ENCODE measurements at places on chromosomes 6 and 20.
A peak's percentile ranks its signal among the peaks of the same experiment; 100 is the strongest.

GRCh38 chr6:45586216-45587171 lies 208.8 kb upstream of the SUPT3H start:
- DNase-seq = no peak

DNA sequence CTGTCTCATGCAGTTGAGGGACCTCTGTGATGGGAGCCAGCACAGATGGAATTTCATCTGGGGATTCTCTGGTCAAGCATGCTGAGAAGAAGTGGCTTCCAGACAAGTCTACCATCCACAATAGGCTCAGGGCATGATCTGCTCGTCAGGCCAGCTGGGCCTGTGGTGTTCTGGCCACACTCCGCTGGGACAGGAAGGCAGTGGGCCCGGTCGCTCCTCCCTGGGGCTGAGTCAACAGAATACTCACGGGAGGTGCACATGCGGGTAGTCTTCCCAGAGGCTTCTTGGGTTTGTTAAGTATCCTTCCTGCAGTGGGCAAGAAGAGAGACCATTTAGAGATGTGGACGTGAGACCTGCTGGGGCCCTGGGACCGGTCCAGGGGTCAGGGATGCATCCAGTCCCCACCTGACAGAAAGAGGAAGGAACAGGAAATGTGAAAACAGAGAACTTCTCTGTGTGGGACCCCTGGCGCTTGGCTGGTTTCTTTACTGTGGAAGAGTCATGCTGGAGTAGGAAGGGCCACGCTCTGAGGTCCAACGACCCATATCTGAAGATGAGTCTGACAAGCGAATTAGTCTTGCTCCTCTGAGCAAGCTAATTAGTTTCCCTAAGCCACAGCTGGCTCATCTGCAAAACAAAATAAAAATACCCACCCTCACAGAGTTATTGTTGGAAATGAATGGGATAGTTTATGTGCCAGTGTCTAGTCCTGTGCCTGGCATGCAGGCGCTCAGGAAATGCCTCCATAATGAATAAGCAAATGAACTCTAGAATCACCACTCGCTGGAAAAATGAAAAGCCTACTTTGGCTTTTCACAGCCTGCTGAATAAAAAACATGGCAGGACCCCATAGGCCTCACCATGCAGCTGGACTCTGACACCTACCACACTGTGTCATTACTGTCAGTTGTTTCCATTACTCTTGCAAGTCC lies 67.3 kb downstream of the TRAM2 start:
- no peak for DNase-seq

GRCh38 chr6:44522871-44523270 lies 135.4 kb downstream of the CDC5L start:
- no peak for DNase-seq

DNA sequence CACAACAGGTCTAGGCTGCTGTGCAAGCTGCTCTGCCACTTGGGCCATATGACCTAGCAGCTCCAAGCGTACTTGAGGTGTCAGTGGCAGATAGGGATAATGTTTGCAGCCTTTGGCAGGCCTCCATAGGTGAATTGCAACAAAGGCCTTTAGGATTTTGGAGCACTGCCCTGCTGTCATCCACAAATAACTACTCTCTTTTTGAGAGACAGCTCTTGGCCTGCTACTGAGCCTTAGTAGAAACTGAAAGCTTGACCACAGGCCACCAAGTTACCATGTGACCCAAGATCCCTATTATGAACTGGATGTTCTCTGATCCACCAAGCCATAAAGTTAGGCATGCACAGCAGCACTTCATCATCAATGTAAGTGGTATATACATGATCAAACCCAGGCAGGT lies 29.9 kb downstream of the FBXO30 start:
- DNase-seq = no peak

- DNase-seq = no peak
These were observed 647.9 kb upstream of the AGPAT4 start for GRCh38 chr6:161921602-161922395.

DNA sequence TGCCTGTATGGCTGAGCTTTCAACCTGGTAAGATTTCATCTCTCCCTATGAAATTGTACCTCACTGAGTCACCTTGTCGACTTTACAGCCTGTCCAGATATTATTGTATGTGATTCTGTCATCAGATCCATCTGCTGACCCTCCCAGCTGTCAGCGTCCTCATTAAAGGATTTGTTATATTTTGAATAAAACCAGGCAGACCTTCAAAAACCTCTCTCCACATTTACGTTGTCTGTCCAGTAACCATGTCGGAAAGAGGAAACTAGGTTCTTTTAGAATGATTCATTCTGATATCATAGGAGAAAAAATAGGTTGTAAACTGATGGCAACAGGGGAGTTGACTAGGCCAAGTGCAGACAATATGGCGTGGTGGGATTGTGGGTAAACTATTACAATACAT lies 38.5 kb downstream of the TSPYL4 start:
- DNase-seq = no peak

DNA sequence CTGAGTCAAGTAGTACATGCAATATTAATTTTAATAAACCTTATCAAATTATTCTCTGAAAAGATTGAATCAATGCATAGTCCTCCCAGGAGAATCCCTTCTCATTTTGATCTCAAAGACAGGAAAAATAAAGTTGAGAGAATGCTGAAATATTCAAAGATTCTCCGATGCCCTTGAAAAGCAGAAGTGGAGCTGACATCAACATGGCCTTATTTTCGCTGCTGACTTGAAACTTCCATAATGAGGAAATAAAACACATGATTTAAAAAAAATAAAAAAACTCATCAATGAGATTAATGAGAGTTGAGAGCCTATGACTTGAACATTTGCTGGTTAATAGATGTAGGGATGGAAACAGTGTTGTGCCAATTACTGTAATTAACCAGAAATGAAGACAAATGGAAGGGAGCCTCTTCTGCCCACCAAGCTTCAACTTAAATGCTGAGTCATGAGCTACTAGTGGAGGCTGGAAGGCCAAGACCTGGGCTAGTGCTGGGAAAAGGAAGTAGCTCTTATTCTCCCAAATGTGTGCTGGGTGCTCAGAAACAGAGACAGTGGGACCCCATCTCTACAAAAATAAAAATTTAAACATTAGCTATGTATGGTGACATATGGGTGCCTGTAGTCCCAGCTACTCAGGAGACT lies 139.9 kb downstream of the BFSP1 start:
- no peak for DNase-seq

DNA sequence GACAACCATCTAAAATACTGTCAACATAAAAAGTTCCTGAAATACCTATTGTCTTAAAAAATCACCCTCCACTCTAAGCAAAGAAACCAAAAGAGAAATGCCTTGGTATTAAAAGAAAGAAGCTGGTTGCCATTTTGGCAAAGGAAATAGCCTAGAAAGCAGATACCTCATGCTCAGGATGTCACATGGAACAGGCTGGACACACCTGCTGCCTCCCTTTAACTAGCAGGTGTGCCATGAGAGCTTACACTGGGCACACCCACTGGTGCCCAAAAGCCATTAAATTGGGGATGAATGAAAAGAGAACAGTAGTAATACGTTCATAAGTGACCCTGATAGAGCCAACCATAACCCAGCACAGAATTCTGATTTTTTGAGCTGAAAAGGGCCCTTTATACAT lies 1.5 kb downstream of the SLC23A2 start:
- no peak for DNase-seq

- DNase-seq = peak; percentile 82
These were observed 150.1 kb downstream of the DHX35 start for GRCh38 chr20:39112178-39112743.

- no peak for DNase-seq
These were observed 708 bp downstream of the WDR46 start for GRCh38 chr6:33288141-33288920.

- DNase-seq = no peak
These were observed 6.0 kb downstream of the PARD6B start for GRCh38 chr20:50737352-50737751.

DNA sequence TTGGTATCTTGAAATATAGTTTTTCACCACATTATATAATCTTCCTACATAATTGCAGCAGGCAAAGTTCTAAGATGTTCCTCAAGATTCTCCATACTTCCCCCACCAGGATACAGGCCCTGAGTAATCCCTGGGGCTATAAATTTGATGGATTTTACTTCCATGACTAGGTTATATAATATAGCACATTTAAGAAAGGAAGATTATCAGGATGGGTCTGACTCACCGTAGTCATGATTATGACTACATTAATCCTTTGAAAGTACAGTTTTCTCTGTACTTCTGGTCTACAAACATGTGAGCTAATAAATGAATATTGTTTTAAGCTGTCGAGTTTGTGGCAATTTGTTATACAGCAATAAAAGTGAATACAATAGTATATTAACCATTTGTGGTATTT lies 122.5 kb downstream of the MACROD2 start:
- DNase-seq = peak; percentile 65

DNA sequence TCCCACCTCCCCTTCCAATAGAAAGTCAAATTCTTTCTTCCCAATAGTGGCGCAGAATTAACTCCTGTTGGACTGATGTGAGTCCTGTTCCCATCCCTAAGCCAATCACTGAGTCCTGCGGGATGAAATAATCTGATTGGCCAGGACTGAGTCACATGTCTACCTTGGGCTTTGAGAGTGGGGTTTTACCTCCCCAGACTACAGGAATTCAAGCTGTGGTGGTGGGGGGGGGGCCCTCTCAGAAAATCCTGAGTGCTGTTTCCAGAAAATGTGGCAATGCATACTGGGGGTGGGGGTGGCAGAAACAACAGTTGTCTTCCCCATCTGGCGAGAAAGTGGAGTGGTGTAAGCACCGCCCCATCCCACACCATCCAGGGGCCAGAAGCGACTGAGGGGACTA lies 65.7 kb downstream of the CTCFL start:
- DNase-seq = no peak

DNA sequence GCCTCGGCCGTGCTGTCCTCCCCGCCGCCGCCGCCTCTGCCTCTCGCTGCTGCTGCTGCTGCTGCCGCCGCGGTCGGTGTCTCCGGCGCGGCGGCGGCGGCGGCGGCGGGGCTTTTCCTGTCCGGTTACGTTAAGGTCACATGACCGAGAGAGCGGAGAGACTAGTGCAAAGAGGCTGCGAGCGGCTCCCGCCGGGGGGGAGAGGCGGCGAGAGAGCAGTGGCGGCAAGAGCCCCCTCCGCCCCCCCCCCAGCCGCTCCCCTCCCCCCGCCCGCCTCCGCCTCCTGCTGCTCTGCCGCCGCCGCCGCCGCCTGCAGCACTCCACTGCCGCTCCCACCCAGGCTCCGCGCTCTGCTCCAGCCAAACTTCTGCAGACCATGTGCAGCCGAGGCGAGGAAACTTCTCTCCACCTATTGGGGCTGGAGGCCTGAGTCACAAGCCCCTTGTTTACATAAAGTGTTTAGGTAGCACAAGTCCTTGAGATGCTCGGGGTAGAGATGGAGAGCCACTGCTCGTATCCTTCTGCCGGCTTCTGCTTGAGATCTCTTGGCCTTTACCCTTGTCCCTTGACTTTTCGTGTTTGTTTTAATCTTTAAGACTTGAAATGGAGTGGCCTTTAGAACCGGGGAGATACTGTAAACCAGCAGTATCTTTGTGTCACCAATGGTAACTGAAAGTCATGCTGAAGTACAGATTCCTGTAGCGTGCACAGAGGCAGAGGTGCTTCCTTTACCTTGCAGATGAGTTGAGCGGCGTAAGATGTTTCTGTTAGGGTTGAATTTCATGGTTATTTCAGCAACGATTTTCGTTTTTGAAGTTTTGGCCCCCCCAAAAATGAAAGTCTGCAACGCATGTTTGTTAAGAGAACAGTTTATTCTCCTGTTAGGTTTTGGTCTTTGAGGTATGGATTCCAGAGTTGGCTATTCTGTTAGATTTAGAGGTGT lies at the start of gene ZBTB2:
ZBTB2 (minus strand) TSS at position 89 of the 943 bp plus-strand sequence. CDS start 17,922 bp downstream, outside the sequence.
- peak; percentile 28 for DNase-seq

GRCh38 chr20:60851826-60852704 lies 400.0 kb upstream of the CDH4 start:
- DNase-seq = no peak

GRCh38 chr6:117513778-117514365 lies 31.4 kb downstream of the DCBLD1 start:
- no peak for DNase-seq

DNA sequence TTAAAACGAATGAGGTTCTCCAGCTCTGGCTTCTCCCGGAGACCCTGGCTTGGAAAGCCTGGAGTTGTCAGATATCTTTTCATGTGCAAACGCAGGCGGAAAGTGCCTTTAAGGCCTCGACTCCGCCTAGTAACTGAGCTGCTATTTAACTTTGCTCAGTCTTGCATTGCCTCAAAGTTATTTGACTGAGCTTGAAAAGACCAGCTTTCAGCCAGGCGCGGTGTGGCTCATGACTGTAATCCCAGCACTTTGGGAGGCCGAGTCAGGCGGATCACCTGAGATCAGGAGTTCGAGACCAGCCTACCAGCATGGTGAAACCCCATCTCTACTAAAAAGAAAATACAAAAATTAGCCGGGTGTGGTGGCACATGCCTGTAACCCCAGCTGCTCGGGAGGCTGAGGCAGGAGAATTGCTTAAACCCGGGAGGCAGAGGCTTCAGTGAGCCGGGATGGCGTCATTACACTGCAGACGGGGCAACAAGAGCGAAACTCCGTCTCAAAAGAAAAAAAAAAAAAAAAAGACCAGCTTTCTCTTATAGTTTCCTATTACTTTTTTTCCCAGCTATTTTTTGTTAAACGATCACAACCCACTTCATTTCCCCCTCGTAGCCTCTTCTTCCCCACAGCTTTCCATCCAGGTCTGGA lies 1.9 kb downstream of the GCNT2 start:
- DNase-seq = no peak

GRCh38 chr6:82712826-82713225 lies 349.2 kb downstream of the TPBG start:
- peak; percentile 38 for DNase-seq

GRCh38 chr6:119067091-119067490 lies 11.4 kb downstream of the FAM184A start:
- DNase-seq = no peak

GRCh38 chr20:31966991-31967655 lies 828 bp upstream of the XKR7 start:
- DNase-seq = no peak

DNA sequence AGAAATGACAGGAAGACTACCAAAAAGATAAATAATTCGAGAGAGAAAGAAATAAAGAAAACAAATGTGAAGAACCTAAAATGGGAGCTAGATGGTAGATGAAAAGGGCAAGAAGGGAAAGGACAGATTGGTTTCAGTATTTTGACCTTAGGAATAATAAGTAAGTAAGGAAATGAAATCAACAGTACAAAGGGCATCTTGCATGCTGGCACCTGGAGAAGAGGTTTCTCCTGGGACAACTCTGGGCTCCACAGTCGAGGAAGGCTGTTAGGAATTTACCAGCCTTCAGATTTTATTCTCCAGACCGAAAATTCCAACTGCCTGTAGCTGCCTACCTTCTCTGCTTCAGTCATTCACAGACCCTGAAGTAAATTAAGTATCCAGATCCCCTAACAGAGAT lies 80.5 kb downstream of the SMLR1 start:
- DNase-seq = no peak

DNA sequence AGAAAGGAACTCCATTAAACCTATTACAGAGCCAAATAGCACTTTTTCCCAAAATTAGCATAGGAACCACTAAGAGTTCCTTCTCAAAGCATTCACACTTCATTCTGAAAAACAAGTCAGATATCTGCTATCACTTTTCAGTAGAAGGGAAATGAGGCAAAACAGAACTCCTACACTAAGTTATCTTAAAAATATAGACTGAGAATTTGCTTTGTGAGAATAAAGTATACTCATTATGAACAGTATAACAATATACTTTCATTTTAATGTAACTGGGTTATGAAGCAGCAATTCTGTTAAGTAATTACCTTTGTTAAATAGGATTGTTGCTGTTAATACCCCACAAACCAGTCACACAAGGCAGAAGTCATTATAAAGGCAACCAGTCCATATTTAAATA lies 8.7 kb downstream of the MTRF1L start:
- no peak for DNase-seq

Measured in COLO829 (cell line).